ENCODE measurements at places on chromosomes 7 and 10.

DNA sequence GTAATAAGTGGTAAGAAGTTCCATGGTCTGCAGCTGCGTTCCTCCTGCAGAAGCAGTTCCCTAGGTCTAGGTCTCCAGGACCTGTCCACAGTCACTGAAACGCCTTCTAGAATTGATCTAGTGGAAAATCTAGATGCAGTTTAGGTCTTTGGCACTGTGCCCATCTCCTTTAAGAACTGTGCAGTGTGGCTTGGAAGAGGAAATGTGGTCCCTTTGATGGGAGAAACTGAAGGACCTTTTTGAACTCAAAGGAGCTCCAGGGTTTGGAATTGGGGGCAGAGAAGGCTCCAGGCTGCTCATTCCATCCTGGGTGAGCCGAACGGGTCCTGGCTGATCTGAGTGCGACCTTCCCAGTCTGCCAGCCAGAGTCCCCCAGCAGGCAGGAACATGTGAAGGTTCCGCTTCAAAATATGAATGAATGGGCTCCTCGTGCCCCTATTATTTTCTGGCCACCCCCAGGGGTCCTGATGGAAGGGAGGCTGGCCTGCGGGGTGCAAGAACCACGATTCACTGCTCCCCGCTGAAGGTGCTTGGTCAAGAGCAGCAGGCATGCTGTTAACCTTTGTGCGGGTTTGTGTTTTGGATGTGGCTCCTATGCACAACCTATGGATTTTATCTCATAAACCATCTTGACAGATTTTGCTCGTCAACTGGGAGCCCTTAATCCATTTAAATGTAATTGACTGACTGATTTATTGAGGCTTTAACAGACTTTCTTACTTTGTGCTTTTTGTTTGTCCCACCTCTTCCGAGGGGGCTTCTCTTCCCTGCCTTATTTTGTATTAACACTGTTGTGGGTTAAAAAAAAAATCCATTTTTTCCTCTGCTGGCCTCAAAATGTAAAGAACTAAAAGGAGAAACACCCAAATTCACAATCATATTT is 36.7 kb downstream of the ZNF467 start:
- no peak for DNase-seq

- no peak for DNase-seq
Measured at GRCh38 chr10:132399117-132400035, 2.4 kb downstream of the PWWP2B start.

GRCh38 chr7:136016649-136017395 is 39.7 kb upstream of the MTPN start:
- DNase-seq: no peak

DNA sequence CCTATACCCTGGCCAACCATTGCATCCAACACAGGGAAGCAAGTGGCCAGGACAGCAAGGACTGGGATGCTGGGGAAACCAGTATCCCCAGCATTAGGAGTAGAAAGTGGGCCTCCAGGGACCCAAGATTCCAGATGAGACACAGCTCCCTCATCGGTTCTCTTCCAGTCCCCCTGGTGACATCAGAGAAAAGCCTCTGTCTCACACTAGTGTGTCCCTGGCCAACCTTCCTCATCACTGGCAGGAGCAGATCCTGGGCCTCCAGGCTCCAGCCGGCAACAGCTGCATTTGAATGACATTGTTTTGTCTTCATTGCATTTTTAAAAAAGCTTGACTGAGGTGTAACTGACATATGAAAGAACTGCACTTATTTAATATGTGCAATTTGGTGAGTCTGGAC is 177.3 kb upstream of the LYZL2 start:
- no peak for DNase-seq

DNA sequence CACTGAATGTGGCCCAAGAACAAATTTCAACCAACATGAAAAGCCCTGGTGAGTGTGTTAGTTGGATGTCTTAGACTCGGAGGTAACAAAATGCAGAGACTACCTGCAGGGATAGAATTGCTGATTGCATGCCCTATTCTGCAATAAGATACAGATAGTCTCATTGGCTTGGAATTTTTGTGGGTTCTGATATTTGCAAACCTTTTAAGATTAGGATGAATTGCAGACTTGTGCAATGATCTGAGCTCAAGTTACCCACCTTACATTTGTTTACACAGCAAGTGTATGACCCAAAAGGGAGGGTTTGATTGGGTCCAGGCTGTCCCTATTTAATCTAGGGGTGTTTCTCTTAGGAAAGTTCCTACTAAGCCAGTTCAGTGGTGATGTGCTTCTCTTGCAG is 45.4 kb downstream of the GPR37 start:
- DNase-seq: no peak

DNA sequence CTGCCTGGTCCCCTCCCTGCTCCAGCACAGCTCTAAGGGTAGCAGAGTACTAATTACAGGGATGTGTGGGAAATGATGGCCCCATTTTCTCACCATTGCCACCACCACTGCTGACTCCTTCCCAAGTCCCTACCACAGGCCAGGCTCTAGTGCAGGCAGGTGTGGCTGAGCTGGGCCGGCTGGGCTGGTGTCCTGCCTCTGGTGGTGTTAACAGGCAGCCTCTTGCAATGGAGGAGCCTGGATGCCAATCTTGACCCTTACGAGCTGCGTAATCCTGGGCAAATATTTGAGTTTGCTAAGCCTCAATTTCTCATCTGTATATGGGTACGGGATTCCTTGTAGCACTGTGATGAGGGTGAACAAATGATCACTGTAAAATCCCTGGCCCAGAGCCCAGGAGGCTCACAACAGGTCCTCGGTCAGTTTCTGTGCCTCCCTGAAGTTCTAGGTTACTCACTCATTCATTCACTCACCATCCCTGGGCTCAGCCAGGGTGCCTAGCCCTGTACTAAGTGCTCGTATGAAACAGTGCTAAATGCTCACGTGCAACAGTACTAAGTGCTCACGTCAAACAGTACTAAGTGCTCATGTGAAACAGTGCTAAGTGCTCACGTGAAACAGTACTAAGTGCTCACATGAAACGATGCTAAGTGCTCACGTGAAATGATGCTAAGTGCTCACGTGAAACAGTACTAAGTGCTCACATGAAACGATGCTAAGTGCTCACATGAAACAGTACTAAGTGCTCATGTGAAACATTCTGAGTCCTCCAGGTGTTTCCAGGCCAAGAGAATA is 2.3 kb upstream of the FZD9 start:
- DNase-seq: no peak

GRCh38 chr10:87850742-87851205 is 12.6 kb downstream of the KLLN start:
- no peak for DNase-seq

GRCh38 chr10:27998178-27998953 is 513 bp downstream of the ODAD2 start:
- no peak for DNase-seq

Data from cortex of kidney (tissue), 1 donor.